Pancreas (tissue), 10 donors: ENCODE measurements at places on chromosomes 11 and 22. TPM values are rescaled to one million over a fixed set of nuclear protein-coding genes. Genes with fewer than 3 reads are reported as not detected.
A peak's percentile ranks its signal among the peaks of the same experiment; 100 is the strongest.

- H3K27ac ChIP-seq, result no peak overlapping the region
- DNase-seq, result no peak
Observed at GRCh38 chr22:50141462-50141861, 29.1 kb upstream of the PANX2 start.

GRCh38 chr11:125211191-125211947, 46.8 kb downstream of the PKNOX2 start:
- H3K27ac ChIP-seq, result no peak overlapping the region
- DNase-seq, result no peak
- H3K4me3 ChIP-seq, result no peak overlapping the region
- H3K4me1 ChIP-seq, result no peaks in the 10 kb centered on the region
- H3K27me3 ChIP-seq, result no peaks in the 10 kb centered on the region

The TCN1 gene
- total RNA-seq, result 14.2 TPM

DNA sequence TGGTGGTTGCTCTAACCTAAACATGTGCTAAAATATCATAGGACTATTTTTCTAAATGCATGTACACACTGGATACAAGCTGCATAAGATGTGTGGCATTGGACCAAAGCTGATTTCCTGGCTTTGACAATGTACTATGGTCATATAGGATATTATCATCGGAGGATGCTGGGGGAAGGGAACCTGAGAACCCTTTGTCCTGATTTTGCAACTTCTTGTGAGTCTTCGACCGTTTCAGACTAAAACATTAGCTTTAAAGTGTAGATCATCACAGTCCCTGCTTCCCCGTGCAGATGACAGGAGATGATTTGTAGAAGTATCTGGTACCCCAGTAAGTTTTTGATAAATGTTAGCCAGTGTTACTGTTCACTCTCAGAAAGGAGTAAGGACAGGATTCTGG, 554.7 kb downstream of the MIAT start:
- H3K4me3 ChIP-seq, result no peak overlapping the region
- no peaks in the 10 kb centered on the region for H3K36me3 ChIP-seq
- no peak overlapping the region for H3K27ac ChIP-seq
- peaks cover 5% of the 10 kb centered on the region for H3K4me1 ChIP-seq
- DNase-seq, result no peak

DNA sequence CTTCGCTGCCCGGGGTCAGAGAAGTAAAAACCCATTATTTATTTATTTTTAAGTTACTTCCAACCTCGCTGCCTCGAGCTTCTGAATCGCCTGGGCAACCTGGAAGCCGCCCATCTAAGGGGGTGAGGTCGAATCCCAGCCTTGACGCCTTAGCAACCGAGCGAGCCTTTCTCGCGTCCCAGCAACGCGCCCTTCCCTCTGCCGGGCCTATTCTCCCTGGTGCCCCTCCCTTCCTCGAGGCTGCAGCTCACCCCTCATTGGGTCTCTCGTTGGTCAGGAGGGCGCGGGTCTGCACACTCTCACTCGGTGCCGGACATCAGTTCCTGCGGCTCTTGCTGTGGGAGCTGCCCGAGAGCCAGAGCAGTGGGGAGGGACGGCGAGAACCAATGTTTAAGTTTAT, at the start of gene CCDC81:
CCDC81 (plus strand) TSS at position 302 of the 400 bp plus-strand sequence. CDS start 277 bp downstream, outside the sequence.
- H3K27me3 ChIP-seq, result no peaks in the 10 kb centered on the region
- DNase-seq, result no peak
- no peak within 1 kb of the TSS for H3K27ac ChIP-seq
- H3K36me3 ChIP-seq, result no peaks in the 10 kb centered on the region
- H3K4me3 ChIP-seq, result peak within 1 kb of the TSS; percentile 22

The RPL27A gene
- 420 TPM for total RNA-seq

- H3K36me3 ChIP-seq, result no peaks in the 10 kb centered on the region
- DNase-seq, result no peak
- no peaks in the 10 kb centered on the region for H3K27me3 ChIP-seq
- H3K4me1 ChIP-seq, result no peaks in the 10 kb centered on the region
Observed at GRCh38 chr11:12114193-12115033, 4.0 kb downstream of the MICAL2 start.

The LRRC74B gene
- total RNA-seq, result not detected

DNA sequence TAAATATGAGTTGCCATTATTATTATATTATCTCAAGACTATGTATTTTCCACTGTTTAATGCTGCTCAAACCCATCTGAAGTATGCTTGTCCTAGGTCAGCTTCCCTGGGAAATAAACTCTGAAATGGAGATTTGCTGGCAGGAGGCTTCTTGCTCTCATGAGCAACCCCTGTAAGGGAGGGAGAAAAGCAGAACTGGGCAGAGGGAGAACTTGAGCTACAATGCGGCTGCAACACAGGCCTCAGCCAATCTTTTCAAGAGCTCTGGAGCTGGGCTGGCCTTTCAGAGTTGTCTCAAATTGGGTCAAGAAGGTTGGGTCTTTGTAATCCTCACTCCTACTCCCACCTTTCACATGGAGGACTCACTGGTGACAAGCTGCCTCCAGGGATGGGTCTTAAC, 412.6 kb downstream of the TENM4 start:
- no peak overlapping the region for H3K4me3 ChIP-seq
- H3K27ac ChIP-seq, result no peak overlapping the region
- H3K27me3 ChIP-seq, result no peaks in the 10 kb centered on the region
- H3K4me1 ChIP-seq, result no peaks in the 10 kb centered on the region

The CARNS1 gene
- 0.58 TPM for total RNA-seq

The LRRN4CL gene
- total RNA-seq, result 0.16 TPM

- H3K27me3 ChIP-seq, result no peaks in the 10 kb centered on the region
- H3K4me1 ChIP-seq, result no peaks in the 10 kb centered on the region
- H3K36me3 ChIP-seq, result no peaks in the 10 kb centered on the region
- no peak overlapping the region for H3K4me3 ChIP-seq
Observed at GRCh38 chr11:70854201-70854600, 398.2 kb downstream of the SHANK2 start.

The KIRREL3 gene
- 1.1 TPM for total RNA-seq

- H3K27ac ChIP-seq, result peak overlapping the region; percentile 88
- H3K4me1 ChIP-seq, result peaks cover 34% of the 10 kb centered on the region
- no peaks in the 10 kb centered on the region for H3K36me3 ChIP-seq
- peak; percentile 72 for DNase-seq
- no peaks in the 10 kb centered on the region for H3K27me3 ChIP-seq
Observed at GRCh38 chr22:39240831-39241793, 3.7 kb downstream of the PDGFB start.

The LDHAL6A gene
- not detected for total RNA-seq

- DNase-seq, result no peak
- H3K27ac ChIP-seq, result no peak overlapping the region
- H3K4me3 ChIP-seq, result no peak overlapping the region
- no peaks in the 10 kb centered on the region for H3K4me1 ChIP-seq
- no peaks in the 10 kb centered on the region for H3K27me3 ChIP-seq
Observed at GRCh38 chr22:30021881-30022619, 58.2 kb upstream of the HORMAD2 start.

The FGF19 gene
- total RNA-seq, result 0.06 TPM

DNA sequence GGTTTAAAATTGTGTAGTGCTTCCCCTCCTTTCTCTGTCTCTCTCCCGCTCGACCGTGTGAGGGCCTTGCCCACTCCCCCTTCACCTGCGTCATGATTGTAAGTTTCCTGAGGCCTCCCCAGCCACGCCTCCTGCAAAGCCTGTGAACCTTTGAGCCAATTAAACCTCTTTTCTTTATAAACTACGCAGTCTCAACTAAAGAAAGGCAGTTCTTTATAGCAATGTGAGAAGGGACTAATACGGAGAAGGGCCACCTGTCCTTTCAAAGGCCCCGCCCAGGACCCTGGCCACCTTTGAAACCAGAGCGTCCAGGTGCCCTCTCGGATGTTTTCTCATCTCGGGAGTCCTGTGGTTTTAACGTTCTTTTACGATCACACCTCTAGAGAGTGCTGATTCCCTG, 741.5 kb downstream of the BRD1 start:
- DNase-seq, result no peak
- no peaks in the 10 kb centered on the region for H3K36me3 ChIP-seq
- no peak overlapping the region for H3K4me3 ChIP-seq
- no peaks in the 10 kb centered on the region for H3K4me1 ChIP-seq
- no peaks in the 10 kb centered on the region for H3K27me3 ChIP-seq

The NAALAD2 gene
- 1.8 TPM for total RNA-seq

The RASD2 gene
- 0.35 TPM for total RNA-seq

GRCh38 chr11:94010136-94010535, 11.0 kb upstream of the HEPHL1 start:
- H3K4me3 ChIP-seq, result no peak overlapping the region
- H3K36me3 ChIP-seq, result no peaks in the 10 kb centered on the region
- no peaks in the 10 kb centered on the region for H3K27me3 ChIP-seq
- no peaks in the 10 kb centered on the region for H3K4me1 ChIP-seq

The SLC5A12 gene
- 0.24 TPM for total RNA-seq

- H3K27me3 ChIP-seq, result no peaks in the 10 kb centered on the region
- no peak overlapping the region for H3K4me3 ChIP-seq
- DNase-seq, result no peak
- no peak overlapping the region for H3K27ac ChIP-seq
- H3K36me3 ChIP-seq, result no peaks in the 10 kb centered on the region
Observed at GRCh38 chr11:108213784-108214183, 8.7 kb downstream of the NPAT start.

- no peak overlapping the region for H3K27ac ChIP-seq
- H3K4me3 ChIP-seq, result no peak overlapping the region
- H3K27me3 ChIP-seq, result no peaks in the 10 kb centered on the region
- H3K4me1 ChIP-seq, result no peaks in the 10 kb centered on the region
- no peak for DNase-seq
Observed at GRCh38 chr22:37313376-37314314, 31.3 kb downstream of the CYTH4 start.

The ELMOD1 gene
- total RNA-seq, result not detected

GRCh38 chr11:102346748-102347461, at the start of gene BIRC2:
Gene BIRC2 (plus strand): TSS chr11:102347214. CDS start chr11:102349855, 2,641 bp downstream.
- peak within 1 kb of the TSS; percentile 97 for H3K27ac ChIP-seq
- H3K4me3 ChIP-seq, result peak within 1 kb of the TSS; percentile 45
- peaks cover 21% of the 10 kb centered on the region for H3K4me1 ChIP-seq

DNA sequence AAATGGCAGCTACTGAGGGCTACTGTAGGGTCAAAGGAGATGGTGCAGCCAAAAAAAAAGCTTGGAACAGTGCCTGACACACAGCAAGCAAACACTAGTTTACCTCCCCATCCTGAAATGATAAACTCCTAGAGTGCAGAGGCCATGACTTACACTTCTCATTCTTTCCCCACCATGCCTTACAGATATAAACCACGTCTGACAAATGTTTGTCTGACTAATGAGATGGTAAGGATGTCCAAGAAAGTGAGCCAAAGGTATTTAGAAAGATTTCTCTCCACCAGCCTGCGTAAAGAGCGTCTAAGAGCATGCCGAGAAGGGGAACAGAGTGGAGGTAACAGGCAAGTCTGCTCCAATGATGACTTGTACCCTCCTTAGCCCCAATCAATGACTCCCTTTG, 99.0 kb downstream of the LARGE1 start:
- no peaks in the 10 kb centered on the region for H3K27me3 ChIP-seq
- no peak overlapping the region for H3K4me3 ChIP-seq
- H3K4me1 ChIP-seq, result no peaks in the 10 kb centered on the region
- DNase-seq, result no peak
- H3K27ac ChIP-seq, result no peak overlapping the region

The FXYD2 gene
- 241 TPM for total RNA-seq

GRCh38 chr11:106656646-106657045, 361.6 kb downstream of the GUCY1A2 start:
- H3K27me3 ChIP-seq, result no peaks in the 10 kb centered on the region
- no peaks in the 10 kb centered on the region for H3K4me1 ChIP-seq
- no peak for DNase-seq
- no peak overlapping the region for H3K4me3 ChIP-seq
- H3K36me3 ChIP-seq, result no peaks in the 10 kb centered on the region

The C11orf42 gene
- total RNA-seq, result not detected

DNA sequence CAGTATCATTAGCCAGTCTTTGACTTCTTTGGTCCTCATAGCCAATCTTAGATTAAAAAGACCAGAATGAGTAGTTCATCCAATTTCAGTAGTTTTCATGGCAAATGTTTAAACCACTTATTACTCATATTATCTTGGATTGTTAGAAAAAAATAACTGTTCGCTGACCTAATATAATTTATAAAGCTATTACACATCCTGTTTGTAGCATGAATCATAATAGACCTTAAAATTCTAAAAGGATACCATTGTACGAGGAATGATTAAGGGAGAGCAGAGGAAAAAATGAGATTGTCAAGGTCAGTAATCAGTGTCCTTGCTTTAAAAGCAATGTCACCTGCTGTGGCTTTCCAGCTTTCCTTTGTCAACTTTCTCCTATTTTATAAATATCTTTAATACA, 371.2 kb downstream of the NELL1 start:
- no peaks in the 10 kb centered on the region for H3K36me3 ChIP-seq
- H3K27ac ChIP-seq, result no peak overlapping the region
- DNase-seq, result no peak
- H3K4me1 ChIP-seq, result no peaks in the 10 kb centered on the region

The OR2AG2 gene
- 0.08 TPM for total RNA-seq

The SMC1B gene
- not detected for total RNA-seq

The CKAP5 gene
- 12.5 TPM for total RNA-seq

The GSTT2 gene
- 1.2 TPM for total RNA-seq

DNA sequence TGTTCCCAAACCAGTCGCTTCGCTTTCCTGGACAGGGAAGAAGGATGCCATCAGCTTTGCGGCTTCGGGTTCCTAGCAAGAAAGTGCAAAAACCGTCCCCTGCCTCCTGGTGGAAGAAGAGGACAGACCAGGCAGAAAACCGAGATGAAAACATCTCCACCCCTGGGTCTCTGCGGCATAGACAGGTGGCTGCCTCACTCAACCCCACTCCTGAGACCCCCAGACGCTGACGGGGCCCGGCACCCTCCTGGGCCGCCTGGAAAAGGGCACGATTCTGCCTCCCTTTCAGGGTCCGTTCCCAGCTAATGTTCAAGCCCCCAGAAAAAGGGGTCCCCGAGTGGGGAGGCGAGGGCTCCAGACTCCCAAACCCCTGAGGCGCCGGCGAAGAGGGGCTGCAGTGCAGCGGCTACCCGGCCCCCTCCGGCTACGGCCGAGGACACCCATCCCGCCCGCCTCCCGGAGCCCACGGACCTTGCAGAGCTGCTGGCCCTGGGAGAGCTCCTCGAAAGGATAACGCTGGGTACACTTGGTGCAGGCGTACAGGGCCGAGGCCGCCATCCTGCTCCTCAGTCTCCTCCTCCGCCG, 569 bp downstream of the FAM76B start:
- no peaks in the 10 kb centered on the region for H3K27me3 ChIP-seq
- H3K4me3 ChIP-seq, result peak overlapping the region; percentile 87
- DNase-seq, result peak; percentile 5
- H3K4me1 ChIP-seq, result peaks cover 24% of the 10 kb centered on the region
- H3K27ac ChIP-seq, result peak overlapping the region; percentile 100

The KRTAP5-2 gene
- not detected for total RNA-seq

GRCh38 chr22:36610056-36610455, 81.1 kb upstream of the EIF3D start:
- H3K27ac ChIP-seq, result peak overlapping the region; percentile 68
- DNase-seq, result no peak
- no peaks in the 10 kb centered on the region for H3K27me3 ChIP-seq
- H3K4me3 ChIP-seq, result no peak overlapping the region

DNA sequence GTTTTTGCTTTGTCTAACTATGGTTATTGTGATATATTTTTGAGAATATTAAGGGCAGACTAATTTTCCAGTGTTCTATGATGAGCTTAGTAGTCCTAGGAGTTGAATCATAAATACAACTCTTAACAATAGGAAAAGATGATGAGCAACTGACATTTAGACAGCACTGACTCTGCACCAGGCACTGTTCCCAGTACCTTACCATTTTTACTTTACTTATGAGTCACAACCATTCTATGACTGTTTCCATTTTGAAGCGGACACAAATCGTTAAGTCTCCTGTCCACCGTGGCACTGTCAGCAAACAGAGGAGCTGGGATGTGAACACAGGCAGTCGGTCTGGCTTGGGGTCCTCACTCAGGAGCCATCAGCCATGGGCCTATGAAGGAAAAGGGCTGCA, 3.4 kb upstream of the SCGB2A2 start:
- no peaks in the 10 kb centered on the region for H3K4me1 ChIP-seq
- DNase-seq, result no peak
- H3K27ac ChIP-seq, result no peak overlapping the region
- H3K4me3 ChIP-seq, result no peak overlapping the region
- no peaks in the 10 kb centered on the region for H3K27me3 ChIP-seq

The MMP8 gene
- not detected for total RNA-seq
